AML-193 (cell line): ENCODE measurements at places on chromosomes 7 and 10.

- DNase-seq, result no peak
Measured at GRCh38 chr10:6382081-6382480, 179.3 kb downstream of the PFKFB3 start.

GRCh38 chr7:140165422-140165821 is 11.4 kb downstream of the KDM7A start:
- DNase-seq, result no peak

- no peak for DNase-seq
Measured at GRCh38 chr10:71659111-71659634, 60.4 kb downstream of the C10orf105 start.

GRCh38 chr7:141251957-141252356 is 178.1 kb downstream of the TMEM178B start:
- no peak for DNase-seq
